Cerebellar nuclear complex (tissue), 1 donor: ENCODE measurements at places on chromosomes 11 and 22.

DNA sequence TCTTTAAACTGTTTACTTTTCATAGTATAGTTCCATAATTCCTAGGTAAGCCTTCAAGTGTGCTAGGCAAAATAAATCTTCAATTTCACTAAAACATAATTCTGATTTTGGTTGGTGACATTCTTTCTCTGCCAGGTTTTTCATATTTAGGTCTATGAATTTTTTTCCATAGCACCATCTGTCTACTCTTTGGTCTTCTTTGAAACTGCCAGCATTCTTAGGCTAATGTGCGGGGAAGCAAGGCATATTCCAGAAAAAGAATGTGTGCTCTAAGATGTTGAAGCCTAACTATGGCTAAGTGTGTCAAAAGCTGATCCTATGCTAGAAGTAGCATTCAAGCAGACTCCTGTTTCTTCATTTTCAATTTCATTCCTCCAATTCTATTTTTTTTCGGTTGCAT, 213.9 kb upstream of the C11orf87 start:
- no peak for DNase-seq

DNA sequence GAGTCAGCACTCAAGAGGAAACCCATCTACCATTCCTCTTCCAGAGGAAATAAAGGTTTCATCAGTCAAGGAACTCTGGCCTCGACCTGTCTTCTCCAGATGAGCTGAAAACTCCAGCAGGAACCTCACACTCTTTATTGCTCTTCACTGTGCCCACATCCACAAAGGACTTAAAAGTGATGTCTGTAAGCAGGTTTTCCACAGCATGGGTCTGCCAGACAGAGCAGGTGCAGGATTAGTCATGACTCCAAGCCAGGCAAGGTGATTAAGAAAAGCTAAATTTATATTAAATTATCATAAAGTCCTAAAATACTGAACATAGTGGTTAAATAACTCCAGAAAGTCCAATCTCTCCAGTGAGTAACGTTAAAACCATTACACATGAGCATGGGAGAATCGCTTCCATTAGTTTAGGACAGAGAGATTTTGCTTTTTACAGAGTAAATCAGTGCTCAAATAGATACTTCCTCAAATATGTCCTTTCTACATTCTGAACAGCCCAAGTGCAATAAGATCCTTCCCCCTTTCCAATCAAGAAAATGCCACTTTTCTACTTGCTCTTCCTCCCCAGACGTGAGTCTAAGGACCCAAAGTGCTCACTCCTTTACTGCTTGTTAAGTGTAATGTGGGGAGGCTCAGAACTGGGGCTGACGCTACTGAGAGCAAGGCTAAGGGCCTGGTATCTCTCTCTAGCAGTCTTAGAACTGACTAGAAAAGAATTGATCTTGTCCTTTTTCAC, 10.7 kb upstream of the CKAP5 start:
- DNase-seq = no peak

- DNase-seq = no peak
These were observed 1.1 kb downstream of the PELI3 start for GRCh38 chr11:66467756-66468155.

DNA sequence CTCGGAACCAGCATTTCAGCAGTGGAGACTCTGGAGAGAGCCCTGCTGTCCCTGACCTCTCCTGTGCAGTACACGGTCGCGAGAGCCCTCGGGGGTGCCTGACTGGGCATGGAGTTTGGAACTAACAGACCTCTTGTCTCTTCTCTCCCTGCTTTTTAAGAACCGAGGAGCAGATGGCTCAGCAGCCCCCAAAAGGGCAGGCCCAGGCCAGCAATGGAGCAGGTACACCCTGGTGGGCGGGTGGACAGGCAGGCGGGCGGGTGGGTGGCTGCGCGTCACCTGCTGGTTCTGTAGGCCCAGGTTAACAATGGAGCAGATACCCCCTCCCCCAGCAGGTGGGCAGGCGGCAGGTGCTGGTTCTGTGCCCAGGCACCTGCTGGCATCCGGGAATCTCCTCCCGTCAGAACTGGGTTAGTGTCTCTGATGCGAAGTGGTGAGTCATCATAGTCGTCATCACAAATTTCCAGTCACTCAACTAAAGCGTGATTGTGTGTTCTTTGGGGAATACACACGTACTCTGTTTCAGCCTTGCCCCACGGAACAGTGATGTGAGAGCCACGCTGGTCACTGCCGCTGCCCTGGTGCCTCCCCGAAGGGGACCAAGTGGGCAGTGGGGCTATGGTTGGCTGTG, 41.1 kb downstream of the GRAMD4 start:
- DNase-seq = peak; percentile 3

DNA sequence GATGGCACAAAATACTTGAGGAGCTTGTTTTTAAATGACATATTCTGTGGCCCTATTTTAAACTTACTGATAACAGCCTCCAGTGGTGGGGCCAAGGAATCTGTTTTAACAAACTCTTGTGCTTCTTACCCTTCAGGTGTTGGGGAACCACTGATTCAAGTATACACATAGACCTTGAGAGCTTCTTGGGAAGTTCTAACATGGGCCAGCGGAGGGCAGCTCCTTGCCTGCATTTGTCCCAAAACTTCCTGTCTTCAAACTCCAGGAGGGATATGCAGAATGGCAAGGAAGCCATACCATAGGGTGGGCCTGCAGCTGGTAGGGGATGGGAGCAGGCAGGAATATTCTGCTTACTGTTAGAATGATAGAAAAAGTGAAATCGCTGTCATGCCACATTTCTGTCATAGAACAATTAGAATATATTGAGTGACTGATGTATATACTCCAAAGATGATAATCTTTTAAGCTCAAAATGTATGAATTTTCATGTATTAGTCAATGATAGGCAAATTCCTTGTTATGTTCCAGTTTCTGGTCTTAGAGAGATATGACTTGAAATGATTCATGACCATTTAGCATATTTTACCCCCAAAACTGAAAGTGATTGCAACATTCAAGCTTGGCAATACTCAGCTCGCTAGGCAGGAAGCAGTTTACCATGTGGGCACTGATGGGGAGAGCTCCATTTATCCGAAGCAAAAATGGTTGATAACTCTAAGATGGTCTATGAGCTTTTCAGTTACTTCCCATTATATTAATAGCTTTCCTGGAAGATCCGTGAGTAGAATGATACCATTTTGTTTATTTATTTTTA, 9.2 kb downstream of the EXT2 start:
- no peak for DNase-seq

- no peak for DNase-seq
These were observed 32.3 kb downstream of the MIAT start for GRCh38 chr22:26689513-26690301.

GRCh38 chr11:129987950-129988349, 14.7 kb downstream of the PRDM10 start:
- no peak for DNase-seq

- DNase-seq = no peak
These were observed 379.8 kb downstream of the SOX6 start for GRCh38 chr11:15976433-15977045.

DNA sequence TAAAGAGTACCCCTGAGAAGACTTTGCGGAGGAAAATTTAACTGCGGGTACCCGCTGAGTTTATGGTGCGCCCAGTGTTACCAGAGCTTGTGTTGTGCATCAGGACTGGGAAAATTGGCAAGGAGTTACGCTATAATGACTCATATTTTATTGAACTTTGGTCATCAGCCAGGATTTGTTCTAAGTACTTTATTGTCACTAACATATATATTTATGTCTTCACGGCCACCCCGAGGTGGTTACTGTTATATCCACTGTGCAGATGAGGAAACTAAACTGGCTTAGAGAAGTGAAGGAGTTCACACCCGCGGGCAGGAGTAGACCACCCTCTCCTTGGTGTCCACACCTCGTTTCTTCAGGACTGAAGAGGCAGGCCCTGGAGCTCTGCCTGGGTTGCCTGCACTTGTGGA, 667 bp downstream of the ACCS start:
- DNase-seq = no peak

- no peak for DNase-seq
These were observed 101.2 kb downstream of the BCR start for GRCh38 chr22:23281406-23282088.

- DNase-seq = no peak
These were observed 322.5 kb downstream of the NTM start for GRCh38 chr11:131692961-131693360.

DNA sequence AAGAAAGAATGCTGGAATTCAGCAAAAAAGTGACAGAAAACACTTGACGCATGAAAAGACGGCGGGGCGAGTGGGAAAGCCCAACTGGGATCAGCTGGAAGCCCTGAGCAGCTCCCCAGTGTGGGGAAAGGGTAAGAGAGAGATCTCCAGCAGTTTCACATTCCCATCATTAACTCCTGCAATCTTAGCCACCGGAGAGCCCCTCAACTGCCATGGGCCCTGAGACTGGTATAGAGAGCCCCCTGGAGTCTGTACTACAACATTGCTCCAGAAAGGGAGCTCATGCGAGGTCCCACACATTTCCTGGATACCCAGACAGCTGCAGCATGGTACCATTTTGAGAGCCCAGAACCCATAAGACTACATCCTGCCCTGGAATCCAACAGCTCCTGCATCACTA, 31.1 kb downstream of the MRGPRX4 start:
- no peak for DNase-seq

DNA sequence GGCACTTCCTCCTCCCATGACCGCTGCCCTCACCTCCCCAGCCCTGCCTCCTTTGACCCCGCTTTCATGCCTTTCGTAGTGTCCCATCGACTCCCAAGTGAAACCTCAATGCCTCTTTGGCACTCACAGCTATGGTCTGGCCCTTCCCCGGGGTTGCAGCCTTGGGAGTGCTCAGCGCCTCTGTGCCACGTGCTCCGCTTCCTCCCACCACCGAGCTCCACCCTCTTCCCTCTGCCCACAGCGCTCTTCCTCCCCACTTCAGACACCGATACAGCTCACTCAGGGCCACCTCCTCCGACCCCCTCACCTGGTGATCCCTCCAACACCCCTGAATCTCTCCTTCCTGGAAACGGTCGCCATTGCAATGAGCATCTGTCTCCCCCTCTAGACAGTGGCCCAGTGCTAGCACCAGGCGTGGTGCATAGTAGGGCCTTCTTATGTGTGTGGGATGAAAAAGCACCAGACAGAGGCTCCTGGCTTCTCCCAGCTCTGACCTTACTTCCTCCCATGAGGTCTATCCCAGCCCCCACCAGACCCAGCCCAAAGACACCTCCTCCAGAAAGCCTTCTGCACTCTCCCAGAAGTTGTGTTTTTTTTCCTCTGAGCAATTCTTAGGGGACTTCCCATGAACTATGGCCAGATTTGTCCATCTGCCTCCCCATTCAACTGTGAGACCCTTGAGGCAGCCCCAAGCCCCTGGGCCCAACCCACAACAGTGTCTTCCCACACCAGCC, 16.4 kb upstream of the SCGB1A1 start:
- no peak for DNase-seq

GRCh38 chr11:106087815-106088435, 10.5 kb downstream of the AASDHPPT start:
- no peak for DNase-seq

GRCh38 chr11:12707500-12707880, 33.3 kb downstream of the TEAD1 start:
- DNase-seq = no peak

- no peak for DNase-seq
These were observed 36.1 kb upstream of the OR8B8 start for GRCh38 chr11:124481365-124482323.

DNA sequence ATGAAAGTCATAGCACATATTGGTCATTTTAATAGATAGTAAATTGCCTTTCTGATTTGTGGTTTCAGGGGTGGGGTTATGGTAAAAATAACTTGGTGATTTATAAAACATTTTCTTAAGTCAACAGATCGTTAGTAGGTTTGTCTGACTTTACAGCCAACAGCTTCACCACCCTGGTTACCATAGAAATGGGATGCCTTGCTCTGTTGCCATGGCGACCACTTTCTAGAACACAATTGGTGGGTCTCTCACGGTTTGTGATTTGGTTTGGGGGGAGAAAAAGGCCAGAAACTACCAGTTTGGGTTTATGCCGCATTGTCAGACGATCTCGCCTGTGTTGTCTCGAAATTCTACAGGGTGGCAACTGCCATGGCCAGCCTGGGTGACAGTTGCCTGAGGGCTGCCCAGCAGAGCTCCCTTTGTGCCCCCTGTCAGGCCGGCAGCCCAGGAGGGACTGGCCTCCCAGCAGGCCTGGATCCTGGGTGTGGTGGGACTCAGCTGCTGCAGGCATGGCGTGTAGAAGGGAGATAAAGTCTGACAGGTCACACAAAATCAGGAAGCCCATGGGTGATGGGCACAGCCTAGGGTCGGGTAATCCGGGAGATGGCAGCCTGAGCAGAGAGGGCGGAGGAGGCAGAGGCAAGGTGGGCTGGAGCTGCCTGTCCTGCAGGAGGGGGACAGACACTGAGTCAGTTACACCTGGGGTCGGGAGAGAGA, 30.9 kb downstream of the KCNC1 start:
- DNase-seq = no peak

- DNase-seq = no peak
These were observed 92.9 kb downstream of the TRAF6 start for GRCh38 chr11:36417154-36417553.

GRCh38 chr22:38176170-38176741, 5.4 kb downstream of the PLA2G6 start:
- no peak for DNase-seq

GRCh38 chr11:94731880-94732601, 36.1 kb upstream of the AMOTL1 start:
- DNase-seq = no peak

- no peak for DNase-seq
These were observed 16.5 kb downstream of the NUP50 start for GRCh38 chr22:45180146-45180679.

GRCh38 chr11:66685276-66686099, 7.8 kb upstream of the RBM4B start:
- DNase-seq = no peak

DNA sequence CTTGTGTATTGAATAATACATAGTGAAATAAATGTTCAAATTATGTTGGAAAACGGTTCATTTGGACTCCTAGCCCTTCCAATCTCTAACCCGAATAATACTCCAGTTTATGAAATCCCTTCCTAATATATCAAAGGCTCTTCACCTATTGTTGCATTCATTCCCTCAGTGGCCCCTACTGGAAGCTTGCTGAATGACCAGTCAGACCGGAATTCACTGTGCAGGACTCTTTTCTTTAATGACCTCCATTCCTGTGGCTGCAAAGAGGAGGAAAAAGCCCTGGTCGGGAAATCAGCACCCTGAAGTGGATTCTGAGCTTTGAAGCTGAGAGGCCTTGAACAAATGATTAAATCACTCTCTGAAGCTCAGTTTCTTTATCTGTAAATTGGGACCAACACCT, 19.1 kb upstream of the RCN1 start:
- DNase-seq = no peak

GRCh38 chr11:118152552-118153471, at the start of gene SCN4B:
Gene SCN4B (minus strand): TSS chr11:118152823. CDS start chr11:118152673, 150 bp downstream.
- peak; percentile 18 for DNase-seq

GRCh38 chr11:23217072-23217471, 356.8 kb upstream of the CCDC179 start:
- DNase-seq = no peak

- no peak for DNase-seq
These were observed 117.4 kb downstream of the KIAA1671 start for GRCh38 chr22:25069758-25070481.
